ENCODE measurements at places on chromosomes 1 and 21. TPM values are rescaled to one million over a fixed set of nuclear protein-coding genes. Genes with fewer than 3 reads are reported as not detected.

DNA sequence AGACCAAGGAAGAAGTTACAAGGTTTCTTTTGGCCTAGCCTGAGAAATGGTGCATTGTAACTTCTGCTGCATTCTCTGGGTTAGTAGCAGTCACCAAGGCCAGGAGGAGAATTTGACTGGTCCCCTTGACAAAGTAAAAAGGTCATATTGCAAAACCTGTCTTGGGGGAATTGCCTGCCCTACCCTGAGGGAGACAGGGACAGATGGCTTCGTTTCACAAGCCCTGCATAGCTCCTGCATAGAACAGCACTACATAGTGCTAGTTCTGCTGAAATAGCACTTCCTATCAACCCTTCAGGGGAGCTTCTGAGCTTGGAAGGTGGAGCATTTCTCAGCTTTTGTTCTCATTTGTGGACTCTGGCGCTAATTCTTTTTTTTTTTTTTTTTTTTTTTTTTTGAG lies 20.4 kb upstream of the AK2 start:
- no peaks in the 10 kb centered on the region for H3K36me3 ChIP-seq
- H3K27ac ChIP-seq: no peak overlapping the region

- peaks cover 17% of the 10 kb centered on the region for H3K4me1 ChIP-seq
- H3K27ac ChIP-seq: no peak overlapping the region
- no peaks in the 10 kb centered on the region for H3K27me3 ChIP-seq
- DNase-seq: no peak
- no peak overlapping the region for H3K4me3 ChIP-seq
Measured at GRCh38 chr1:149977345-149977744, 33.2 kb downstream of the OTUD7B start.

DNA sequence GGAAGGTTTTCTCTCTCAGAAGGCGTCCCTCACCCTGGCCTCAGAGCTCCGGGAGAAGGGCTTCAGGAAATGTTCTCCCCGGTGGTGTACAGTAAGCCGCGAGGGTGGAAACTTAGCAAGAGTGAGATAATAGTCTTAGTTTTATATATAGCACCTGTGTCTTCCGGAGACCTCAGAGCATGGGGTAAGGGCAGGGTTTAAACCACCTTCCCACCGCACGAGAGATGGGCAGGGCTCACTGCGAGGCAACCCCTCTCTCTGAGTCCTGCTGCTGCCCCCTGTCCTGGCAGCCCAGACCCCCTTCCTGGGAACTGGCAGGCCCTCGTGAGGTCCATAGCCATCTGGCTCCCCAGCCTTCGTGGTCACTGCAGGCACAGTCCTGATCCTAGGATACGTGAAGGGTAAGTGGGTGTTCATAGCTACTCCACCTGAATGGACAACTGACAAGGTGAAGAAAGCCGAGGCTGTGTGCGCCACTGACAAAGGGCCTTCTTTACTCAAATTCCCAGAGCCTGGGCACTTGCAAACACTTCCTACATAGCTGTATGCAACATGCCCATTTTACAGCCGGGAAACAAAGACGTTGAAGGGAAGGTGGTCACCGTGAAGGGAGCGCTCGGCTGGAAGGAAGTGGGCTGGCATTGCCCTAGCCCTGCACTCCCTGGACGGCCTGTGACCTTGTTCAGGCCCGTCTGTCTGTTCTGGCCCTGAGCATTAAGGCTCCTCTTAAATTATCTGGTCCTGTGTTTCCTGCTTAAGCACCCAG lies 26.9 kb downstream of the ITPKB start:
- H3K27me3 ChIP-seq: no peaks in the 10 kb centered on the region
- no peak overlapping the region for H3K4me3 ChIP-seq
- DNase-seq: no peak
- peaks cover 15% of the 10 kb centered on the region for H3K4me1 ChIP-seq
- H3K27ac ChIP-seq: no peak overlapping the region

Gene MROH9
- total RNA-seq: not detected

DNA sequence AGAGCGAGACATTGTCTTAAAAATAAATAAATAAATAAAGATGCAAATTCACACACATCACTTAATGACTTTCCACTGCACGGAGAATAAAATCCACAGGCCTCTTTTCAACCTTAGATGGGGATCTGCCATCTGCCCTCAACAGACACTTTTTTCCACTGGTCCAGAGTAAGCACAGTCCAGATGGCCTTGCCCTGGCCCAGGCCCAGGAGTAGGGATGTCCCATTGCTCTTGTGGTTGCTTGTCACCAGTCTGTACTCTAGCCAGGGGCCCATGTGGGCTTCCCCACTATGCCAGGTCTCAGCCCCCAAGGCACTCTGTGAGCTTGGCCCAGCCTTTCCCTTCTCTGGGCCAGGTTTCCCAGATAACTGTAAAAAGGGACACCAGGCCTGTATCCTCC lies 17.4 kb downstream of the PLOD1 start:
- H3K36me3 ChIP-seq: peaks cover 59% of the 10 kb centered on the region
- DNase-seq: no peak
- no peak overlapping the region for H3K27ac ChIP-seq
- peaks cover 3% of the 10 kb centered on the region for H3K4me1 ChIP-seq

- H3K4me3 ChIP-seq: peak overlapping the region; percentile 63
- H3K36me3 ChIP-seq: no peaks in the 10 kb centered on the region
- peak overlapping the region; percentile 50 for H3K27ac ChIP-seq
- DNase-seq: no peak
- peaks cover 4% of the 10 kb centered on the region for H3K4me1 ChIP-seq
- no peaks in the 10 kb centered on the region for H3K27me3 ChIP-seq
Measured at GRCh38 chr1:202349206-202349928, 868 bp downstream of the PPP1R12B start.

DNA sequence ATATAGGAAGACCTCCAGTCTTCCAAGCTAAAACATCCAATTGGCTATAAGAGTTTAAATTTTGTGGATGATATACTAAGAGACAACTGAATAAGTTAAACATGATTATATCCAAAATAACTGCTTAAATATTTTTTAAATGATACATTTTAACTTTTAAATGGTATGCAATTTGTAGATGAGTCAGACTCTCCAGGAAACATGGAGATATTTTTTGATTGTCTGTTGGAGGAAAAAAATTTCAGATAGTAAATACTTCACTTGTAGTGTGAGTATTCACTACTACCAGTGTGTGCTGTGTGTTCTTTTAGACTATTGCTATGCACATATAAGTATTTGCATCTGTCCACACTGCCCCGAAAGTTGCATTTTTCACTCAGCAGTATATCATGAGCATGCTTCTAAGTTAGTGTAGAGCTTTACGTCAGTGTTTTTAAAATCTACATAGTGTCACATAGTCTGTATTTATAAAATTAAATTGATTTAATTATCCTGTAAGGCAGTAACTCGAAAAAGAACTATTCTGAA lies 91.1 kb downstream of the USP25 start:
- H3K27ac ChIP-seq: no peak overlapping the region
- H3K4me3 ChIP-seq: no peak overlapping the region

Gene ADORA1
- 2.8 TPM for total RNA-seq

Gene C4BPB
- total RNA-seq: not detected

DNA sequence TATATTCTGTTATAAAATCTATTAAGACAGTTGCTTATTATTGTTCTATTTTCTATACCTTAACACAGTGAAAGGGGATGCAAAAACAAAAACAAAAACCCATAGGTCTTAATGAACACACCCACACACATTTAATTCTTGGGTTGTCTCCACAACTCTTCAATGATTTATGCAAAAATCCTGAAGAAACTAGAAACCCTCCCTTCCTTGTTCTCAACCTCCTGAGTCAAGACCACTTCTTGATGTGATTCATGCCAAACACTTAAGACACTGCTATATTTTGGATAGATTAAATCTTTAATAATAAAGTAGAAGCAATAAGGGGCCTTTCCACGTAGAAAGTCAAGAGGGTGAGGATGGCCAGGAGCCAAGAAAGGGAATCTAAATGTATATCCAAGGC lies 23.4 kb downstream of the SCAF4 start:
- H3K27ac ChIP-seq: no peak overlapping the region
- no peak overlapping the region for H3K4me3 ChIP-seq
- DNase-seq: no peak

Gene MPL
- total RNA-seq: not detected

Gene PTGER3
- 0.05 TPM for total RNA-seq

DNA sequence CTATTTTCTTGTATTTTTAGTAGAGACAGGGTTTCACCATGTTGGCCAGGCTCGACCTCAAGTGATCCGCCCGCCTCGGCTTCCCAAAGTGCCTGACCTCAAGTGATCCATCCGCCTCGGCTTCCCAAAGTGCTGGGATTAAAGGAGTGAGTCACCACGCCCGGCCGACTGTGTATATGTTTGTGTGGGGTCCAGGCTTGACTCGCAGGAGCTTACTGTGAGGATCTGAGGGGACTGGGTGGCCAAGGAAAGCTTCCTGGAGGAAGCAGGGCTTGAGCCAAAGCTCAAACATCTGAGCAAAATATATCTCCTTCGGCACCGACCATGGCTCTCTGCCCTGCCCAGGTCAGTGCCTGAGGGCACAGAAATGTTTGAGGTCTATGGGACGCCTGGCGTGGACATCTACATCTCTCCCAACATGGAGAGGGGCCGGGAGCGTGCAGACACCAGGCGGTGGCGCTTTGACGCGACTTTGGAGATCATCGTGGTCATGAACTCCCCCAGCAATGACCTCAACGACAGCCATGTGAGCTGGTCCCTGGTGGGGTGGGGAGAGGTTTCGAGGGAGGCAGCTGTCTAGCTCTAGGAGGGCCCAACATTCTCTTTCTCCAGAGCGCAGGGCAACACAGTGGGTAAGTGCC lies 10.5 kb downstream of the PADI3 start:
- H3K27ac ChIP-seq: no peak overlapping the region
- H3K27me3 ChIP-seq: peaks cover 6% of the 10 kb centered on the region
- peak overlapping the region; percentile 16 for H3K4me3 ChIP-seq
- no peaks in the 10 kb centered on the region for H3K36me3 ChIP-seq
- no peak for DNase-seq

DNA sequence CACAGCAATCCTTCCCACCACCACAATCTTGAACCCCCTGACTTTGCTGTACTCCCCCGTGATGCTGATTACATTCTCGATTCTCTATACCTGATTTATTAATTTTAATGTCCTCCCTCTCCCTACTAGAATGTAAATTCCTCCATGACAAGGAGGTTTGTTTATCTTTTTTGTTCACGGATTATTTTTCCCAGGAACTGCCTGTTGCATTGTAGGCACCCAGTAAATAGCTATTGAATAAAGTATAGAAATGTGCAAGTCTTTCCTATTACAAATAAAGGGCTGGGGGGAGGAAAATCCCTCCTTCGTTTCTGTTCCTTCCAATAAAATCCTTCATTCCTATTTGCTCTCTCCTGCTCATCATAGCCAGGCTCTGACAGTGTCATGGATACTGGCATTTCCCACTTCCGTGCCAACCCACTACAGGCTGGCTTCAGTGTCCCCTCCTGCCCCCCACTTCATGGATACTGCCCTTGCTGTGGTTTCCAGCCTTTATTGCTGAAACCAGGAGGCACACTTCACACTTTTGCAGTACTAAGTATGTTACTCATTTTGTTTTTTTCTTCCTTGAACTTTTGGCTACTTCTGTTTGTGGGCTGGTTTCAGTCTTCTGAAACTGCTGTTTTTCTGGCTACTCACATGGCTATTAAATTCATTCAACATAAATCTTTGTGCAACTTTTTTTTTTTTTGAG lies 7.5 kb downstream of the KIF1B start:
- H3K27me3 ChIP-seq: no peaks in the 10 kb centered on the region
- H3K4me3 ChIP-seq: no peak overlapping the region
- H3K4me1 ChIP-seq: no peaks in the 10 kb centered on the region
- no peaks in the 10 kb centered on the region for H3K36me3 ChIP-seq
- no peak for DNase-seq
- H3K27ac ChIP-seq: no peak overlapping the region

GRCh38 chr1:223500560-223501425 lies 107.6 kb downstream of the CCDC185 start:
- H3K36me3 ChIP-seq: no peaks in the 10 kb centered on the region
- H3K27me3 ChIP-seq: no peaks in the 10 kb centered on the region
- peaks cover 14% of the 10 kb centered on the region for H3K4me1 ChIP-seq
- no peak overlapping the region for H3K27ac ChIP-seq
- DNase-seq: peak; percentile 22

GRCh38 chr1:163399976-163400601 lies 78.3 kb downstream of the NUF2 start:
- DNase-seq: no peak
- H3K4me1 ChIP-seq: no peaks in the 10 kb centered on the region
- no peak overlapping the region for H3K4me3 ChIP-seq
- no peaks in the 10 kb centered on the region for H3K36me3 ChIP-seq

GRCh38 chr1:174874331-174875053 lies 125.3 kb upstream of the CACYBP start:
- H3K4me1 ChIP-seq: peaks cover 6% of the 10 kb centered on the region
- H3K27ac ChIP-seq: no peak overlapping the region
- H3K4me3 ChIP-seq: no peak overlapping the region
- no peaks in the 10 kb centered on the region for H3K36me3 ChIP-seq

- H3K27me3 ChIP-seq: no peaks in the 10 kb centered on the region
- peaks cover 16% of the 10 kb centered on the region for H3K4me1 ChIP-seq
- H3K4me3 ChIP-seq: no peak overlapping the region
- peak; percentile 76 for DNase-seq
- no peak overlapping the region for H3K27ac ChIP-seq
Measured at GRCh38 chr1:202154766-202155477, 5.5 kb downstream of the PTPN7 start.

Gene HES4
- 145 TPM for total RNA-seq

Gene TP73
- 19.2 TPM for total RNA-seq

- no peaks in the 10 kb centered on the region for H3K4me1 ChIP-seq
- no peak overlapping the region for H3K4me3 ChIP-seq
- no peak for DNase-seq
- no peak overlapping the region for H3K27ac ChIP-seq
- no peaks in the 10 kb centered on the region for H3K27me3 ChIP-seq
- no peaks in the 10 kb centered on the region for H3K36me3 ChIP-seq
Measured at GRCh38 chr1:88089961-88090360, 594.1 kb upstream of the PKN2 start.

Gene DHRS3
- total RNA-seq: 87.0 TPM

GRCh38 chr1:149923626-149924025 lies 4.0 kb downstream of the SF3B4 start:
- peaks cover 36% of the 10 kb centered on the region for H3K36me3 ChIP-seq
- no peaks in the 10 kb centered on the region for H3K27me3 ChIP-seq
- no peak overlapping the region for H3K27ac ChIP-seq

- no peak overlapping the region for H3K4me3 ChIP-seq
- no peaks in the 10 kb centered on the region for H3K36me3 ChIP-seq
- no peak overlapping the region for H3K27ac ChIP-seq
- no peak for DNase-seq
- no peaks in the 10 kb centered on the region for H3K27me3 ChIP-seq
Measured at GRCh38 chr1:234702342-234703000, 92.5 kb upstream of the IRF2BP2 start.

Gene S100A1
- 0.30 TPM for total RNA-seq

- DNase-seq: no peak
- no peak overlapping the region for H3K4me3 ChIP-seq
- H3K4me1 ChIP-seq: peaks cover 31% of the 10 kb centered on the region
- no peaks in the 10 kb centered on the region for H3K27me3 ChIP-seq
Measured at GRCh38 chr1:206505702-206506355, 1.5 kb upstream of the RASSF5 start.

Gene VN1R5
- not detected for total RNA-seq

All from HCT116 (cell line).